ENCODE measurements at places on chromosomes 1 and 21.

DNA sequence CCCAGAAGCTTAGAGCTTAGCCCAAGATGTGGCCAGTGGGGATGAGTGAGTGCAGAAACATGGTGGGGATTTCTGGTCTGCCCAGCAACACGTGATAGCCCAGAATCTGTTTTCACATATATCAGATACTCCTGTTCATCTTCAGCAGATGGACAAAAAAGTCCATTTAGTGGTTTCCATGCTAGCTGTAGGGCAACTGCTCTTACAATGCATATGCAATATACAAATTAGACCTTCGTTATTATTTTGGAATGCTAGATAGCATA is 96.9 kb upstream of the SGIP1 start:
- DNase-seq, result no peak

DNA sequence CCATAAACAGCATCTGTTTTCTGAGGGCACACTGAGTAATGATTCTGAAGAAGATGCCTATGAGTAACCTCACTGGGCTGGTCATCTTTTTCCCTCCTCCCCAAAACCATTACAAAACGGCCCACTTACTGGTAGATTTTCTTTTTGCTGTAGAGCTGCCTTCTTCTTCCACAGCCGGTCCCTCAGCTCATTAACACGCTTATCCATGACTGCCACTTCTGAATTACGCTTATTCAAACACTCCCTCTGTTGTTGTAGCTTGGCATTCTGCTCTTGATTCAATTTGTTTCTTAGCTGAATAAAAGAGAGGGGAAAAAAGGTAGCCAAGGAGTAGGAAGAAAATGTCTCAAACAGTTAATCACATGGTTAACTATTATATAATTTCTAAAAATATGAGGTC is 43.1 kb downstream of the TP53BP2 start:
- DNase-seq, result no peak

- DNase-seq, result no peak
These were observed 22.8 kb upstream of the CFAP126 start for GRCh38 chr1:161390559-161390858.

DNA sequence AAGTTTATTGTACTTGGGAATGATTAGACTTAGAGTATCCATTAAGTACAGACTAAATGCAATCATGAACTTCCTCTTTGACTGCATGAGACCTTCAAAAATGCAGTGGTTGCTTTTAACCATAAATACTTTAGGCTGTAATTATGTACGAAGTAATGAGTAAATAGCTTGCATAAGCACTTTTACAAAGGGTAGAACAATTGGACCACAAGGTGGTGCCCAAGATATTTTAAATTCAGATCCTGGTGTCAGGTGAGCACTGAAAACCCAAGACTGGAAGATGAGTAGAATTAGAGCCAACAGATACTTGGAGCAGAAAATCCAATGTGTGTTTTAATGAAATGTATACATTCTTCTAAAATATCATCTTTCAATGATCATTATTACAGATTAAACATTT is 43.4 kb upstream of the RHOU start:
- DNase-seq, result peak; percentile 35

DNA sequence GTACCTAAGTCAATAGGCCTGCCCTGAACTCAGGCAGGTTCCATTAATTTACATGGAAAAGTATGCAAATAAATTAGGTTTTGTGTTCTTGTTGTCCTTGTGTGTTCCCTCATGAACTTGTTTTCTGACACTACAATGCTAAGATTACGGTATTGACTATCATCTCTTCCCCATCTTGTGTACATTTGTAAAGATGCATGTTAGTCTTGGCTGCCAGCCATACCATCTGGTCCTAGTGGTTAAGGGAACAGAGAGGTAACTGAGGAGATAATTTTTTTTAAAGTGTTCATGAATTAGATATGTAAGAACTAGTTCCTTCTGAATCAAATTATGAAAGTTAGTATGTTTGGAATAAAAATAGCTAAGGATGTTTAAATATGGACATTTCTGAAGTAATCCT is 167.6 kb upstream of the ADAMTS5 start:
- no peak for DNase-seq

DNA sequence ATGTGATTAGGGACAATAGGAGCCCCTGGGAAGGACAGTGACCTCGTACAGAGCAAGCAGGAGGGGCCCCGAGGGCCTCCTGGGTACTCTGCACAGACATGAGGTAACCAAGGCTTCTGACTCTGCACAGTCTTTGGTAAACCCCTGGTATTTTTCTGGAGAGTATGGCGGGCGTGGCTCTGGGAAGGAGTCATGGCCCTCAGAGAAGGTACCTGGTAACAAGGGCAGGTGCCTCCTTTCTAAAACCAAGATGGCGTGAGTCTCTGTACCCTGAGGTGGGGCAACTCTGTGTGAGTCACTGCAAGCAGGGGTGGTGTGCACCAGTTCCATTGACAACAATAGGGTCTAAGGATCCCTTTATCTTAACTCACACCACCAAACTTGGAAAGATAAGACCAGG is 39.9 kb upstream of the SLC19A1 start:
- DNase-seq, result no peak

- no peak for DNase-seq
These were observed 97.0 kb upstream of the C1orf174 start for GRCh38 chr1:3996846-3997705.

- DNase-seq, result no peak
These were observed 7.9 kb downstream of the SLAMF1 start for GRCh38 chr1:160638926-160639325.

DNA sequence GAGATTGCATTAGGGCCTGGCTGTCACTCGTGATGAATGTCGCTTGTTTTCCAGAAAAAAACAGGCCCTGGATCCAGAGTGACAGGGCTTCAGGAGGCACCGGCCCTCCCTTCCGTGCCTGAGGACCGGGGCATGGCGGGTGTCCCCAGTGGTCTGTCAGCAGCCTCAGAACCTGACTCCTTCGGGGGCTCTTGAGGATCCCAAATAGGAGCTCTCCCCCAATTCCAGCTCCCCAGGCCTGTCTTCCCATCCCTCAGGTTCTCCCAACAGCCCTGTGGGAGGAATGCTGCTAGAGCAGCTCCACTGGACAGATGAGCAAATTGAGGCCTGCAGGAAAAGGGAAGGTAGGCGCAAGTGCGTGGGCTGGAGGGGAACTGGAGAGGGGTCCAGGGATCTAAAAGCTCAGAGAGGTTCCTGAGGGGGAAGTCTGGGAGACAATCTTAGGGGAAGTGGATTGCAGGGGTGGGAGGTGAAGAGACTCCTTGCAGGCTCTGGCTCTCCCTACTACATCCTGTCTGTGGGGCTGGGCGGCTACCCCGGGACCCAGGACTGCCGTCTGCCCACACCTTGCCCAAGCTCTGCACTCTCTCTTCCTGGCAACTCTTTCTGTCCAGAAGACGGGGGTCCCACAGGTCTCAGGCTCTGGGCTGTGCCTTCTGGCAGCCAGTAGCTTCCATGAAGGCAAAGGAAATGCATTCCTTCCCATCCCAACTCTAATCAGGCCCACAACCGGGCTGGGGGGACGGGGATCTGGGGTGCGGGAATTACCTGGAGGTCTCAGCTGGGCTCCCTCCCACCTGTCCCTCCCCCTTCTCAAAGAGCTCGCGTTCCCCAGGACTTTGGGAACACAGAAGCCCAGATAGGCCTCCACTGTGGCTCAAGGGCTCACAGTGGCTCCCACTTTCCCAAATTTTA is 105.7 kb upstream of the CASZ1 start:
- no peak for DNase-seq

DNA sequence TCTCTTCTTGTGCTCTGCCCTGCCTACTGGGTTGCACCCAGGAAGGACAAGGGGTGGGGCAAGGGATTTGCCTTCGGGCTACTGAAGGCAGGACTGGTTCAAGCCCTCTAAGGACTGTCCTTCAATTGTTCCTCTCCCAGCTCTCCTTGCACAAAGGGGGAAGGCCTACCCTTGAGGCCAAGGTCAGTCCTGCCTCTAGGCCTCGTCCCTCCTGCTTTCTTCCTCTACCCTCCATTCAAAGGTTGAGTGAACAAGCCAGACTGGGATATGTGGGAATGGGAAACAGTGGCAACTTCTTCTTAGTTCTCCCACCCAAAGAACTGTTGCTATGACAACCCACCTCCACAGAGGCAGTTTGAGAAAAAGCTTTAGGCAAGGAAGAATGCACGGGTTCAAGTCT is 2.7 kb downstream of the LURAP1 start:
- no peak for DNase-seq

DNA sequence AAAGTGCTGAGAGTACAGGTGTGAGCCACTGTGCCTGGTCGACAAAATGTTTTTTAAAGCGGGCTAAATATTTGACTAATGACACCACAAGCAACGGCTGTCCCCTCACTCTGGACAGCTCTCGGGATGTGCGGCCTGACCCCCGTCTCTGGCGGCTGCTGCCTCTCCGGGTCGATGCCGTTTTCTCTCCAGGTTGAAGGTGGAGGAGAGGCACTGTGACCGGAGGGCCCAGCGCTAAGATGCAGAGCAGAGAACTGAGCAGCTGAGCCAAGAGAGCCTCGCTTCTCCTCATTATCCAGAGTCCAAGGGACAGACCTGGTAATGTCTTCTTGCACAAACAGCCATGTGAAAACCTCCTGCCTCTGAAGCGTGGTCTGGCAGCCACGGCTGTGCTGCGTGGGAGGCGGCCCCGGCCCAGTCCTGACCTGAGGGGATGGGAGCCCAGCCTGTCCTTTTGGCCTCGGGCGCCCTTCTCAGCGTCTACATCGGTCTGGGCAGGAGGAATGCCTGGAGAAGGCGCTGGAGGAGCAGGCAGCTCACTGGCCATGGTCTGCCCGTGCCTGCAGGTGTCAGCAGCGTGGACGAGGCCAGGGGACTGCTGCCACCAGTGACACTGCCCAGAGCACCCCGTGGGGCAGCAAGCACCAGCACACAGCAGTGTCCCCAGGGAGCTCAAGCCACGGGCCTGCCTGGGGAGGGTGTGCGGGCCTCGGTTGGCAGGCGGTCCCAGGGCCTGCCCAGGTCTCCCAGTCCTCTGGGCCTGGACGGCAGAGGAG is 10.3 kb downstream of the MORN1 start:
- no peak for DNase-seq

DNA sequence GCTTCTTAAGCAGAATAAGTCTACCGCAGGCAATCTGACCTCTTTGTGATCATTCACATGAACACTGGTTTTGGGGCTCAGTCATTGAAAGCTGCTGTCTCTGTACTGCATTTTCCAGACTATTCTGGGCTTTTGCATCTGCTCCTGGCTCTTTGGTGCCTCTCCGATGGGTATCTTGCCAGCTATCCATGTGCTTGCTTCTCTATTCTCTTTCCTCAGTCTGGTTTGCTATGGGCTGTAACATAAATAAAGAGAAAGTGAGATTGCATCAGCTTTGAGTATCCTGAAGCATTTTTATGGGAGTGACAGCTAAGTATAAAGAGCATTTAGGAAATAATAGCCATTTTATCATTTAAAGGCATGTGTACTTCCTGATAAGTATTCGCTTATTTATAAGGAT is 70.7 kb downstream of the C1orf21 start:
- no peak for DNase-seq

DNA sequence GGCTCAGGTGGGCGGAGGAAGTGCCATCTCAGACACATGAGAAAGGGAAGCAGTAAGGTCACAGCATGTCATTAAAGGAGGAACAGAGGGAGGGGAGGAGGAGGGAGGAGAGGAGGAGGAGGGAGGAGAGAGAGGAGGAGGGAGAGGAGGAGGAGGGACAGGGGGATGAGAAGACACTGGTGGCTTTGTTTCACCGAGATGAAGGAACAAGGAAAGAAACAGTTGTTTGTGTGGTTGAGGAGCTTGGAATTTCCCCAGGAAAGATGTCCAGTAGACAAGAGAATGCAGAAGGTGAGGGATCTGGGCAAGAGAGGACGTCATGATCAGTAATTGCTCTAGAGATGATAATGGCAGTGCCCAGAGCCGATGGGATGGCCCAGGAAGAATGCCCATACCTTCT is 97.7 kb downstream of the AJAP1 start:
- DNase-seq, result no peak

GRCh38 chr1:229153955-229154548 is 116.9 kb upstream of the RAB4A start:
- no peak for DNase-seq

GRCh38 chr1:173430677-173431303 is 46.3 kb upstream of the PRDX6 start:
- DNase-seq, result no peak

DNA sequence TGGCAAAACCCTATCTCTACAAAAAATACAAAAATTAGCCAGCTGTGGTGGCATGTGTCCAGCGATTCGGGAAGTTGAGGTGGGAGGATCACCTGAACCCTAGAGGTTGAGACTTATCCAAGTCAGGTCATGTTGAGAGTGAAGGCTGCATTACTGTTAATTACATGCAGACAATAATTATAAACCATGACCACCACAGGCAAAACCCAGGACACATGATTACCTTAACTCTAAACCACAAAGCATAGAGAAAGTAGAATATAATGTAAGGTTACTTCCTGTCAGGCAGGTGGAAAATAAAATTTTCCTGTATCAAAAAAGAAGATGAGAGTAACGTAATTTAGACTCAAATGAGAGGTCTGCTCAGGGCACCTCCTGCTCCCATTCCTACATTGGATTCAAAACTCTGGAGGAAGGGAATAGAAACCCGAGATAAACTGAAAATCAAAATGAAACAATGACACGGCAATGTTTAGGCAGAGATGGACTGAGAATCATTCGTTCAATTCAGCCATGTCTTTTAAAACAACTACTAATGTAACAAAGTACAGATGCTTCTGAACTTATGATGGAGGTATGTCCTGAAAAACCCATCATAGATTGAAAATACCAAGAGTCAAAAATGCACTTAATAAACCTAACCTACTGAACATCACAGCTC is 33.6 kb downstream of the RGS8 start:
- no peak for DNase-seq

GRCh38 chr1:39275836-39276507 is 71.5 kb downstream of the MACF1 start:
- DNase-seq, result no peak

- DNase-seq, result no peak
These were observed 13.8 kb downstream of the TMEM51 start for GRCh38 chr1:15167386-15167785.

GRCh38 chr1:29517251-29518086 is 281.1 kb downstream of the PTPRU start:
- no peak for DNase-seq

GRCh38 chr1:104636581-104636980 is 886.9 kb downstream of the AMY1C start:
- peak; percentile 13 for DNase-seq

GRCh38 chr1:189431447-189431846 is 1046.2 kb downstream of the BRINP3 start:
- DNase-seq, result no peak

GRCh38 chr1:115445090-115445489 is 107.0 kb upstream of the NGF start:
- DNase-seq, result no peak

All from GM10248 (cell line).